ENCODE measurements at places on chromosomes 6 and 20.

- no peak for DNase-seq
Measured at GRCh38 chr20:23415959-23416583, 5.2 kb downstream of the NAPB start.

DNA sequence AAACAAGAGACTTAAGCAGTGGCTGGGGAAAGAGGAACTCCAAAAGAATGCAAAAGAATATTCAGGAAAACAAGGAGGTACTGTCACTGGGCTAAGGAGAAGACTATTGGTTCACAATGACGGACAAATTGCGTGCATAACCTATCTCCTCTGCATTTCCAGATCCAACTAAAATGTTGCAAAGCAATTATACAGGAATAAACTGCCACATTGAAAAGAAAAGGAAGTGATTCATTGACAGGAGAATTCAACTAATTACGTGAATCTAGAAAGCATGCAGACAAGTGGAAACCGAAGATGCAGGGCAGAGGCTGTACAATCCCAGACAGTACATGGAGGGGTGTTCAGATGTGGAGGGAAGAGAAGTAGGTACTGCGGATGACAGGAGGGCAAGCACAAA is 152.8 kb upstream of the RIPOR2 start:
- DNase-seq = no peak

- no peak for DNase-seq
Measured at GRCh38 chr6:37679539-37680476, 17.9 kb downstream of the MDGA1 start.

DNA sequence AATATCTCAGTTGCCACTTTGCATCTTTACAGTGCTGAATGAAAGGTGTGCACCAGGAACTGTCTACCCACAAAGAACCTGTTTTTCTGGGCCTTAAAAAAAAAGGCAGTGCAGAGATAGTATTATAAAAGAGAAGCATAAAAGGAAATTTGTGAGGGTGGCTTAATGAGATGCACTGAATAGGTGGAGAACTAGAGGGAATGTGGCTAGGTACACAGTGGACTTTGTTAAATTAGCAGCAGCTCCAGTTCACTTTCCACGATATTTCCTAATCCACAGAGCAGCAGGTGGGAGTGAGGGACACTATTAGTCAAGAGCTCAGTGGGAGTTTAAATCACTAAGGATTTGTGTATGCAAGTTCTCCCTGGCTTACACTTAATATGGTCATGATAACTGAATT is 38.8 kb downstream of the MAP7 start:
- DNase-seq = no peak

DNA sequence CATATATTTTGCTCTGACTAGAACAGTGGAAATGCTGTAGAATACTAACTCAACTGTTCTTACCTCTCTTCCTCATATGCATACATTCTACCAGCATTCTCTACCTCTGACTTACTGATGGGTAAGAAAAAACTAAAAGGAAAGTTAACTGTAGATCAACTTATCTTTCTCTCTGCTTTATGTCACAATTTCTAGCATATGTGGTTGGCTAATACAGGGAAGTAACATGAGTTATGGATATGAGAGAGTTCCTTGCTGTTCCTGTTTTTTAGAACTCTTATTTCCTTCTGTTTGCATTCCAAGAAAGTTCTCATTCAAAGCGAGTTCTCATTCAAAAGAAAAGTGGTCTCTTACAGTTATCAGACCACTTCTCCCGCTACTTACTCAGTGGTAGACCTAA is 226.8 kb upstream of the SGK1 start:
- no peak for DNase-seq

DNA sequence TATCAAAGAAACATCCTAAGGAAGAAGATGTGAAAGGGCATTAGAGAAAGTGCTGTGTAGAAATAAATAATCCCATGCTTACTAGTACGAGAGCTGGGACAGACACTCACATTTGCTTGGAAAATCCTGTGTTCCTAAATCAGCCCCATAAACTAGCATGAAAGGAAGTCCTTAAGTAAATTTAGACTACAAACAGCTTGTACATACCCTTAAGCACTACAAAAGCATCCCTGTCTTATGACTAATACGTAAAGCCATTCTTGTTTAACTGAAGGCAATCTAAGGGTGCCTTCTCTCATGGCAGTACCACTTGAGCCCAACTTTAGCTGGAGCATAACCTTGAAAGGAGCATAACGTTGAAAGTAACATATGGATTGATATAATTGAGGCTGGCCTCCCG is 15.4 kb upstream of the FOXQ1 start:
- DNase-seq = no peak

All from BE2C (cell line).